ENCODE measurements at places on chromosomes 6 and 20.

- no peaks in the 10 kb centered on the region for H3K27me3 ChIP-seq
- no peak for DNase-seq
- no peaks in the 10 kb centered on the region for H3K36me3 ChIP-seq
- H3K27ac ChIP-seq: no peak overlapping the region
These were observed 539.3 kb upstream of the AGPAT4 start for GRCh38 chr6:161813156-161813555.

DNA sequence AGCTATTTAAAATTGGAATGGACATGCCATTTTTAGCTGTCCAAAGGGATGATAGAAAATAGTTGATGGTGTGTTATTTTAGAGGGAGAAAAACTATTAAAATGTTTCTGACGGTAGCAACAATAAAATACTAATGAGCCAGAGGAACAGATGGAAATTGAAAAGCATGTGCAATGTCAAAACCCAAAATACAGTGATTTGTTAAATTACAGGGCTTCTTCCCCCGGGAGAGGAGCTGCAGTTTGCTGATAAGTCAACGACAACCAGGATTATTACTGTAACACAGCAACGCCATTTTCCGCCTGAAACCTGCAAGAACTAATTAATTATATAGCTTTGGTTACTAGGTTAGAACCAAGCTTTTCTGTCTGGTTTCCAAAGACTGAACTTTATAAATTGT, 179.6 kb upstream of the SPTLC3 start:
- H3K4me3 ChIP-seq: no peak overlapping the region
- H3K4me1 ChIP-seq: no peaks in the 10 kb centered on the region
- H3K36me3 ChIP-seq: no peaks in the 10 kb centered on the region
- no peak overlapping the region for H3K27ac ChIP-seq
- H3K27me3 ChIP-seq: no peaks in the 10 kb centered on the region

GRCh38 chr6:101544286-101544685, 150.8 kb downstream of the GRIK2 start:
- no peak for DNase-seq
- H3K27ac ChIP-seq: no peak overlapping the region
- H3K27me3 ChIP-seq: no peaks in the 10 kb centered on the region
- H3K4me1 ChIP-seq: no peaks in the 10 kb centered on the region

- H3K36me3 ChIP-seq: no peaks in the 10 kb centered on the region
- no peak for DNase-seq
- no peak overlapping the region for H3K4me3 ChIP-seq
- H3K4me1 ChIP-seq: peaks cover 10% of the 10 kb centered on the region
- peaks cover 81% of the 10 kb centered on the region for H3K27me3 ChIP-seq
These were observed 838 bp upstream of the NKX2-2 start for GRCh38 chr20:21514553-21515251.

- no peaks in the 10 kb centered on the region for H3K27me3 ChIP-seq
- no peak overlapping the region for H3K4me3 ChIP-seq
- DNase-seq: no peak
- no peaks in the 10 kb centered on the region for H3K36me3 ChIP-seq
These were observed 188.7 kb upstream of the FBXL4 start for GRCh38 chr6:99136488-99136887.

- H3K27me3 ChIP-seq: no peaks in the 10 kb centered on the region
- H3K4me3 ChIP-seq: no peak overlapping the region
- no peak overlapping the region for H3K27ac ChIP-seq
- peaks cover 3% of the 10 kb centered on the region for H3K36me3 ChIP-seq
These were observed 32.5 kb downstream of the PREP start for GRCh38 chr6:105370351-105370750.

GRCh38 chr6:157859775-157860504, 36.9 kb downstream of the SNX9 start:
- no peaks in the 10 kb centered on the region for H3K4me1 ChIP-seq
- no peaks in the 10 kb centered on the region for H3K27me3 ChIP-seq

DNA sequence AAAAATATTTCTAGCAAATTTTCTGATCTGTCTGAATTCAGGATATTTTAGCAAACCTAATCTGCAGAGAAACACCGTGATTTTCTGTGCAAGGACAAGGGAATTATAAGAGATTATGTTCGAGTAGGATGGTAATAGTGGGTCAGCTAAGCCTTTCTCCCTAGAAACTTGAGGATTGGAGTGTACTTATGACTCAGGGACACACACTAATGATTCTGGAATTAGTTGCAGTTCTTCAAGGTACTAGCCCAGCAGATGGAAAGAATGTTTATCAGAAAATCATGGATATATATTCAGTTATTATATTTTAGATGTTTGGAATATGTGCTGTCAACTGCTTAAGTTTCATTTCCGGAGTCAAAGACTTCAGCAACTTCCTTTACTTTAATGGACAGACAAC, 177.1 kb upstream of the MAP3K7 start:
- H3K27me3 ChIP-seq: no peaks in the 10 kb centered on the region
- peaks cover 2% of the 10 kb centered on the region for H3K4me1 ChIP-seq
- DNase-seq: no peak
- H3K4me3 ChIP-seq: no peak overlapping the region
- H3K27ac ChIP-seq: no peak overlapping the region

GRCh38 chr20:23655491-23656211, 17.9 kb upstream of the CST3 start:
- no peaks in the 10 kb centered on the region for H3K36me3 ChIP-seq
- no peak overlapping the region for H3K4me3 ChIP-seq
- DNase-seq: no peak
- H3K4me1 ChIP-seq: no peaks in the 10 kb centered on the region
- no peaks in the 10 kb centered on the region for H3K27me3 ChIP-seq

GRCh38 chr6:11228935-11229654, 3.4 kb downstream of the NEDD9 start:
- DNase-seq: peak; percentile 46
- no peak overlapping the region for H3K4me3 ChIP-seq
- no peak overlapping the region for H3K27ac ChIP-seq
- H3K36me3 ChIP-seq: no peaks in the 10 kb centered on the region

- peaks cover 14% of the 10 kb centered on the region for H3K4me1 ChIP-seq
- H3K27ac ChIP-seq: no peak overlapping the region
- no peaks in the 10 kb centered on the region for H3K36me3 ChIP-seq
- no peak for DNase-seq
These were observed 114.7 kb upstream of the ZNF217 start for GRCh38 chr20:53708129-53708968.

GRCh38 chr20:45304464-45304999, 2.1 kb upstream of the RBPJL start:
- H3K4me1 ChIP-seq: peaks cover 5% of the 10 kb centered on the region
- no peak for DNase-seq

- H3K36me3 ChIP-seq: no peaks in the 10 kb centered on the region
- H3K27me3 ChIP-seq: no peaks in the 10 kb centered on the region
- no peaks in the 10 kb centered on the region for H3K4me1 ChIP-seq
- no peak overlapping the region for H3K27ac ChIP-seq
- DNase-seq: no peak
- H3K4me3 ChIP-seq: no peak overlapping the region
These were observed 55.4 kb downstream of the GRM4 start for GRCh38 chr6:34090529-34090928.

- no peaks in the 10 kb centered on the region for H3K27me3 ChIP-seq
- no peak for DNase-seq
- no peaks in the 10 kb centered on the region for H3K36me3 ChIP-seq
- no peak overlapping the region for H3K4me3 ChIP-seq
- H3K4me1 ChIP-seq: peaks cover 9% of the 10 kb centered on the region
These were observed 8.6 kb upstream of the SERPINB6 start for GRCh38 chr6:2979819-2980464.

DNA sequence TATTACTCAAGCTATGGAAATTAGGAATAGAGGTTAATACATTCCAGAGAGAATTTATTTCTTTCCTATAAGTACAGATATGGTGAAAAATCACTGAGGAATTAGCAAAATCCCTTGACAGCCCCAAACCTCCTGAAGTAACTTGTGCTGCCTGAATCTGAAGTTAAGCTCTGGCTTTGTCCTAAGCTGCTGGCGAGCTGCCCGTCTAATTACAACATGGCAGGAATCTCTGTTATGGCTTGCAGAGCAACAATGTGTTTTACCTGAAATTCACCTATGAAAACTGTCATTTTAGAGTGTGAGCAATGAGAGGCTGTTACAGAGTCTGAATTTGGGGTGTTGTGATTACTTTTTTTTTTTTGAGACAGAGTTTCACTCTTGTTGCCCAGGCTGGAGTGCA, 22.5 kb upstream of the IYD start:
- H3K4me3 ChIP-seq: no peak overlapping the region
- no peaks in the 10 kb centered on the region for H3K36me3 ChIP-seq

- peaks cover 14% of the 10 kb centered on the region for H3K4me1 ChIP-seq
- no peaks in the 10 kb centered on the region for H3K27me3 ChIP-seq
- no peak overlapping the region for H3K27ac ChIP-seq
- H3K36me3 ChIP-seq: no peaks in the 10 kb centered on the region
- H3K4me3 ChIP-seq: no peak overlapping the region
These were observed 373.2 kb upstream of the CNR1 start for GRCh38 chr6:88539295-88539764.

DNA sequence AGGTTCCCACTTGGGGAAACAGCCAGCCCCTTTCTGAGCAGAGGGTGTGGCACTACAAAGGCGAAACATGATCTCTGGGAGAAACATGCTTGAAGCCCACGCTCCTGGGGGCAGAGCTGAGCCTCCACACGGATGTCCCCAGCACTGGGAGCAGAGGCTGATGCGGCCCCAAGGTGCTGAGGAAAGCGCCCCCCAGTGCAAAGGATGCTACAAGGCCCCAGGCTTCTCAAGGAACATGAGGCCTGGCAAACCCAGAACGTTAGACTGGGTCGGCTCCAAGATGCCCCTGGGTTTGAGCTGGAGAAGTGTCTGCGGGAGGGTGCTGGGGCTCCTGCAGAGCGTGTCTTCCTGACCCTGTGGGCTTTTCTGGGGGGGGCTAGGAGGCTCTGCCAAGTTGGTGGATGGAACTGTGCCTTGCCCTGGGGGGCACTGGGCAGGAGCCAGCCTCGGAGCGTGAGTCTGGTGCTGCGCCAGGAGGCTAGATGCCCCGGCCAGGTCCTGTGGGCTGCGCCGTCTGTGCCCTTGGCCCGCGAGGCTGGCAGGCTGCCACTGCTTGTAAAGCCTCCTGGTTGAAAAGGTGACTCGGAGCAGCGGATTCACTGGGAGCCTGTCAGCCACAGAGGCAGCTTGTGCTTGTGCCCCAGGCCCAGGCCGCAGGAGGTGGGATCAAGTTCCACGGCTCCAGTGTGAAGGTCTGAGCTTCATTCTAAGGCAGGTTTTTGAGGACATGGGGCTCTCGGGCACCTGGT, 8.1 kb downstream of the SYNJ2 start:
- no peaks in the 10 kb centered on the region for H3K36me3 ChIP-seq
- DNase-seq: no peak
- H3K27me3 ChIP-seq: no peaks in the 10 kb centered on the region
- H3K27ac ChIP-seq: no peak overlapping the region
- peaks cover 2% of the 10 kb centered on the region for H3K4me1 ChIP-seq
- no peak overlapping the region for H3K4me3 ChIP-seq

DNA sequence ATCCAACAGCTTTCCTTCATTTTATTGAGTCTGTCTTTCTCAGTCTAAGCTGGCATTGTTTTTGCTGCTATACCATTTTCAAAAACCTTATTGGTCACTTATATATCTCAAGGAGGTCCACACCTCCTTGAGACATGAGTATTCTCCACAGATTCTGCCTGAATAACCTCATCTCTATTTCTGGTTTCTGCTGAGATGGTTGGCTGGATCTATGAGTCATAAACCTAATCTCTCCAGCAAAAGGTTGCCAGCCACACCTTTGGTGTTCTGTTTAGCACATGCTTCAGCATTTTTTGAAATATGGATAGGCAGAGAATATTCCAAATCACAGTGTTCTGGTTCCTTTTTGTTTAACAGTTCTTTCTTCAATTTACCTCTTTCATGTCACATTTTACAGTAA, 40.8 kb upstream of the TMEM244 start:
- no peak overlapping the region for H3K4me3 ChIP-seq
- DNase-seq: no peak
- no peaks in the 10 kb centered on the region for H3K4me1 ChIP-seq
- no peaks in the 10 kb centered on the region for H3K36me3 ChIP-seq
- no peak overlapping the region for H3K27ac ChIP-seq

- H3K27me3 ChIP-seq: no peaks in the 10 kb centered on the region
- H3K36me3 ChIP-seq: no peaks in the 10 kb centered on the region
- peaks cover 3% of the 10 kb centered on the region for H3K4me1 ChIP-seq
These were observed 25.3 kb downstream of the RAB44 start for GRCh38 chr6:36722879-36723278.

GRCh38 chr6:169022079-169022478, 231.6 kb downstream of the THBS2 start:
- no peak for DNase-seq

DNA sequence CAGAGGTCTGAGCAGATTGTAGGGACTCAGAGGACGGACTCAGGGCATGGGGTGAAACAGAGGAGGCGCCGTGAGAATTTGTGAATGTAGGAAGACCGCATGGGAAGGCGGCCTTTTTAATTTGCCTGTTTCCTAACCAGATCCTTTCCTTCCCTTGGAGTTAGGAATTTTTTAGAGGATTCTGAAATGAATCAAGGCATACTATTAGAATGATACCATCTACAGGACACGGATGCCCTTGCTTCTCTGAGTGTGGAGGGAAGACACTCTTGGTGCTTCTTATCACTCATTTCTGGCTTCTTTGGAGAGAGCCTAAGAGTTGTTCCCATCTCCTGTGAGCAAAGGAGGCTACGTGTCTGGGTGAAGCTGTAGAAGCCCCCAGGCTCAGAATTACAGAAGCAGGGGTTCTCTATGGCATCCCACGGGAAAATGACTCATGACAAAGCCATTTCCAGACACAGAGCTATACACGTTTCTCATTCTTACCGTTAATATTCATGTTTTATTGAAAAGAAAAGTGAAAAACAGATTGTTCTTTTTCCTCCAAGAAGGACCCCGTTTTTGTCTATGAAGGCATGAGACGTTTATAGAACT, 148.5 kb downstream of the EDN3 start:
- H3K36me3 ChIP-seq: no peaks in the 10 kb centered on the region
- H3K27ac ChIP-seq: no peak overlapping the region
- DNase-seq: no peak
- H3K27me3 ChIP-seq: no peaks in the 10 kb centered on the region
- H3K4me1 ChIP-seq: no peaks in the 10 kb centered on the region

DNA sequence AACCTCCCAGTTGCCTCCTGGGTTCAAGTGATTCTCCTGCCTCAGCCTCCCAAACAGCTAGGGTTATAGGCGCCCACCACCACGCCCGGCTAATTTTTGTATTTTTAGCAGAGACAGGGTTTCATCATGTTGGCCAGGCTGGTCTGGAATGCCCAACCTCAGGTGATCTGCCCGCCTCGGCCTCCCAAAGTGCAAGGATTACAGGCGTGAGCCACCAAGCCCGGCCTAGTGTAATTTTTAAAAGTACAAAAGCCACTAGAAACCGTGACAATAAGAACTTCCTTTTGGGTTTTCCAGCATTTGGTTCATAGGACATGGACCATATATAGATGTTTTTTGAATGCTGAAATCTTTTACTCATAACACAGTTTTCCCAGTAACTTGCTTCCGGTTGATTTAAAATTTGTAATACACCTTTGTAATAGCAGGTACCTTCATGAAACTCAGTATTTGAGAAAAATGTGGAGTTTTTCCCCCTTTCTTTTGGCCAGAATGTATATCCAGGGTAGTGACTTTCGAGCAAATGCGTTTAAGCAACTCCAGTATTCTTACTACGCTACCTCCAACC, 467 bp downstream of the PXT1 start:
- peak overlapping the region; percentile 84 for H3K27ac ChIP-seq
- peaks cover 10% of the 10 kb centered on the region for H3K4me1 ChIP-seq
- peak overlapping the region; percentile 87 for H3K4me3 ChIP-seq

Data from neuronal stem cell (in vitro differentiated cells).